Fibroblast of skin of back (primary cell): ENCODE measurements at places on chromosomes 6 and 20.

GRCh38 chr6:131459005-131459404 is 114.0 kb upstream of the ARG1 start:
- no peak for DNase-seq

- DNase-seq = peak; percentile 69
These were observed 4.6 kb upstream of the BICRAL start for GRCh38 chr6:42777126-42777822.

GRCh38 chr6:24927985-24928745 is 7.6 kb downstream of the RIPOR2 start:
- peak; percentile 64 for DNase-seq

GRCh38 chr6:136326038-136326553 is 36.5 kb upstream of the BCLAF1 start:
- peak; percentile 15 for DNase-seq

GRCh38 chr6:112939563-112939962 is 592.4 kb downstream of the RFPL4B start:
- no peak for DNase-seq

GRCh38 chr6:13307508-13307995 is 20.8 kb downstream of the TBC1D7 start:
- DNase-seq = peak; percentile 11

- DNase-seq = peak; percentile 2
These were observed 1144.9 kb upstream of the EYS start for GRCh38 chr6:66851930-66852329.

GRCh38 chr6:2476376-2476775 is 231.0 kb upstream of the GMDS start:
- peak; percentile 86 for DNase-seq

- DNase-seq = peak; percentile 55
These were observed 11.6 kb downstream of the TNFAIP3 start for GRCh38 chr6:137878486-137879285.

DNA sequence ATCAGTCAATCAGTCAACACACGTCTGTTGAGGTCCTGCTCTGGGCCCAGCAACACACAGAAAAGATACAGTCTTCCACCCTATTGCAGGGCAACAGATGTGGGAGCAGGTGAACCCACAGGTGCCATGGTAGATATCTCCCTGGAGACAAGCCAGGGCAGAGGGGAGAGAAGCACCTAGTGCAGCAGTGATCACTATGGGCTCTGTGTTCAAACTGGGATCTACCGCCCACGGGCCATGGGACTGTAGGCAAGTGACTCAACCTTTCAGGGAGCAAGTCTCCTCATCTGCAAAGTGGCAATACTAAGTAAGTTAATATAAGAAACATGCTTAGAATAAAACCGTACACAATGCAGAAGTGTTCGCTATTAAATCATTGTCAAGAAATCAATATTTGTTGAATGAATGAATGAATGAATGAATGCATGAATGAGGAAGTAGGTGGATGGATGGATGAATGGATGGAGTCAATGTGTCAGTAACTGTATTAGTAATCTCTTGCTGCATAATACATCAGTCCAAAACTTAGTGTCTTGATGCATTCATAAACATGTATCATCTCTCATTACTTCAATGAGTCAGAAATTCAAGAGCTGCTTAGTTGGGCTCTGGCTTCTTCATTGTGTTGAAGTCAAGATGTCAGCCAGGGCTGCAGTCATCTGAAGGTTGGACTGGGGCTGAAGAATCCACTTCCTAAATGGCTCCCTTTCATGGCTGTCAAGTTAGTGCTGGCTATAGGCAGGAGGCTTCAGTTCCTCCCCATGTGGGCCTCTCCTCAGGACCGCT is 31.9 kb upstream of the NFATC2 start:
- DNase-seq = peak; percentile 35

GRCh38 chr20:47805951-47806350 is 20.7 kb upstream of the SULF2 start:
- no peak for DNase-seq

GRCh38 chr6:108640104-108640503 is 79.4 kb downstream of the FOXO3 start:
- DNase-seq = no peak

DNA sequence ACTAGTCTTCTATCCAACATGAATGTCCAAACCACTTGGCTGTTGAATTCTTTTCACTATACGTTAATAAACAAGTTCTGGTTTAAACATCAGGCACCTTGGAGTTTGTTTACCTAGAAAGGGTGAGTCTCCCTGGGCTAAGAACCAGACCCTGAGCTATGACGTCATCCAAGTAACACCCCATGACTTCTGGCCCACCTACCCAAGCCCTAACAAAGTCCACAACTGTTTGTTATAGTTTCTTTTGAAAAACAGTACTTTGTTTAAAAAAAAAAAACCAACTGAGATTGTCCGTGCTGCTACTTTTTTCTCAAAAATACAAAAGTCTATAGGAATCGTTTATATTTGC is 146.9 kb upstream of the BEND6 start:
- DNase-seq = no peak

DNA sequence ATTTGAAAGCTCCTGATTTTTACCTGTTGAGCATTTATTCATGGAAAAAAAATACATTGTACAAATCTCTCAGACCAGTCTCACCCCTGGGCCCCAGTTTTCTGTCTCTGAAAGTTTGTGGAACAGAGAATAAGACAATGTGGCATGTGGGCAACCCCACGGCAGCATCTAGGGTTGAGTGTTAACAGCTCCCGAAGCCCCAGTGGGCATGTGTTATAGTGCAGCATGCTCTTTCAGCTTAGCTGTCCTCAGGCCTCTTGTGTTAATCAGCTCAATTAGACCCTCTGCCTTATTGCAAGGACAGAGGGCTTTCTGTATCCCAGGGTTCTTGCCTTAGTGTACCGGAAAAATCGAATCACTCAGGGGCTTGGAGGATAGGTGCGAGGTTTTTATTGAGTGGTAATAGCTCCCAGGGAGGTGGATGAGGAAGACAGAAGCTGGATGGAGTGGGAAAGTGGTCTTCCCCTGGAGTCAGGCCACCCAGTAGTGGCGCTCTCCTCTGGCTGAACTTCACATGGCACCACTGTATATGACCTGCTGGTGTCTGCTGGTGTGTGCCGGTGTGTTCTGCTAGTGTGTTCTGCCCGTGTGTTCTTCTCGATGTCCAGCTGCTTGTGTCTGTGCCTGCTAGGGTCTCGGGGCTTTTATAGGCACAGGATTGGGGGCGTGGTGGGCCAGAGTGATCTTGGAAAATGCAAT is 382.8 kb downstream of the EPM2A start:
- DNase-seq = no peak

GRCh38 chr6:37657112-37657886 is 40.4 kb downstream of the MDGA1 start:
- DNase-seq = peak; percentile 67

DNA sequence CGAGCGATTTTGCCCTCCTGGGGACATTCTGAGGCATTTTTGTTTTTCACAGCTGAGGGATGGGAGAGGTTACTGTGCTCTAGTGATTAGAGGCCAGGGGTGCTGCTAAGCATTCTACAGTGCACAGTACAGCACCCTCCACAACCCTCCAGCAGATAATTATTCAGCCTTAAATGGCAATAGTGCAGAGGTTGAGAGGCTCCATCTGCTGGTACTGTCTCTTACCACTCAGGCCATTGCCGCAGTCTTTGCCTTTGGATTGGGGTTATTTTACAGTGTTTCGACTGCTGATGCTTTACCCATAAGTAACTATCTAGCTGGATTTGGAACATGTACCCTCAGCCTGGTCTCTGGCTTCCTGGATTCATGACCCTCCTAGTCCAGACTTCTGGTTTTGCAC is 705.3 kb downstream of the KIF16B start:
- DNase-seq = no peak
